ENCODE measurements at places on chromosomes 4 and X. TPM values are rescaled to one million over a fixed set of nuclear protein-coding genes. Genes with fewer than 3 reads are reported as not detected.

SLITRK4 gene
- not detected for total RNA-seq

FOXP3 gene
- 11.2 TPM for total RNA-seq

SMIM10L2A gene
- total RNA-seq, result 0.48 TPM

LEF1 gene
- 53.2 TPM for total RNA-seq

DNA sequence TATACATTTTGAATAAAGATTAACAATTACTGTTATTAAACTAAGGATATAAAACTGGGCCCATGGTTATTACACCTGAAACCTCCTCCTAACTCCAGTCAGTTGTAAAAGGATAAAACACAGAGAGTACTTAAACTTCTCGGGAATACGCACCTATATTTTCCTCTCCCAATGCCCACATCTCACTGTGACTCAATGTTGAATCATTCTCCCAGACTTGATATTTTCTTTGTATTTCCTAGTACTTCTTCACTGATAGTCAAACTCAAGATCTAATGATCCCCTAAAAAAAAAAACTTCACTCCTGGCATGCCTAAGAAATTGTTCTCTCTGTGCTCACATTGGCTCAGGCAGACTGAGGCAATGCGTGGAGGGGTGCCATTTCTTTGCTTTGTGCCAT lies 212.5 kb upstream of the DKK2 start:
- DNase-seq, result no peak
- no peak overlapping the region for H3K27ac ChIP-seq
- no peaks in the 10 kb centered on the region for H3K36me3 ChIP-seq
- H3K27me3 ChIP-seq, result no peaks in the 10 kb centered on the region

GRCh38 chr4:18366892-18367291 lies 345.3 kb upstream of the LCORL start:
- H3K27ac ChIP-seq, result no peak overlapping the region
- no peak overlapping the region for H3K4me3 ChIP-seq
- peaks cover 4% of the 10 kb centered on the region for H3K27me3 ChIP-seq
- H3K4me1 ChIP-seq, result no peaks in the 10 kb centered on the region

GRCh38 chr4:119081943-119082342 lies 53.7 kb upstream of the MYOZ2 start:
- no peaks in the 10 kb centered on the region for H3K27me3 ChIP-seq
- H3K4me3 ChIP-seq, result no peak overlapping the region
- DNase-seq, result no peak
- H3K27ac ChIP-seq, result no peak overlapping the region
- no peaks in the 10 kb centered on the region for H3K36me3 ChIP-seq

DNA sequence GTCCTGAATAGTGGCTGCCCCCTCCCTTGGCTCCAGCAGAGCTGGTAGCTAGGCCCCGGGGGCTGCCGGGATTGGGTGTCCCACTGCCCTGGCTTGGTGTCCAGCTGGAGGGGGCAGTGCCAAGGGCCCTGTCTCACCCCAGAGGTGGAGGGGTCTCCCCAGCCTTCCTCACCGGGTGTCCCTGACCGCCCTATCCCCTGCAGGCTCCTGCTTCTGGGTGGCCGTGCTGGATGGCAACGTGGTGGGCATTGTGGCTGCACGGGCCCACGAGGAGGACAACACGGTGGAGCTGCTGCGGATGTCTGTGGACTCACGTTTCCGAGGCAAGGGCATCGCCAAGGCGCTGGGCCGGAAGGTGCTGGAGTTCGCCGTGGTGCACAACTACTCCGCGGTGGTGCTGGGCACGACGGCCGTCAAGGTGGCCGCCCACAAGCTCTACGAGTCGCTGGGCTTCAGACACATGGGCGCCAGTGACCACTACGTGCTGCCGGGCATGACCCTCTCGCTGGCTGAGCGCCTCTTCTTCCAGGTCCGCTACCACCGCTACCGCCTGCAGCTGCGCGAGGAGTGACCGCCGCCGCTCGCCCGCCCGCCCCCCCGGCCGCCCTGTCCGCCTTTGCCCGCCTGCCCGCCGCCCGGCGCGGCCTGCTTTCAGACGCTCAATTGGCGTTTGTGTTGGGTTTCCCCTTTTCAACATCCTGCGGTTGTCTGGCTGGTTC lies 4.6 kb downstream of the NAT8L start:
- H3K4me3 ChIP-seq, result no peak overlapping the region
- no peak overlapping the region for H3K27ac ChIP-seq
- H3K36me3 ChIP-seq, result no peaks in the 10 kb centered on the region
- no peaks in the 10 kb centered on the region for H3K4me1 ChIP-seq
- DNase-seq, result no peak

GRCh38 chr4:7655511-7656243 lies 220.9 kb upstream of the PSAPL1 start:
- no peak for DNase-seq
- H3K27me3 ChIP-seq, result no peaks in the 10 kb centered on the region
- H3K4me1 ChIP-seq, result peaks cover 21% of the 10 kb centered on the region
- H3K27ac ChIP-seq, result no peak overlapping the region

- H3K27ac ChIP-seq, result no peak overlapping the region
- H3K4me3 ChIP-seq, result no peak overlapping the region
- no peak for DNase-seq
Measured at GRCh38 chr4:155777971-155778735, 19.3 kb downstream of the GUCY1B1 start.

DNA sequence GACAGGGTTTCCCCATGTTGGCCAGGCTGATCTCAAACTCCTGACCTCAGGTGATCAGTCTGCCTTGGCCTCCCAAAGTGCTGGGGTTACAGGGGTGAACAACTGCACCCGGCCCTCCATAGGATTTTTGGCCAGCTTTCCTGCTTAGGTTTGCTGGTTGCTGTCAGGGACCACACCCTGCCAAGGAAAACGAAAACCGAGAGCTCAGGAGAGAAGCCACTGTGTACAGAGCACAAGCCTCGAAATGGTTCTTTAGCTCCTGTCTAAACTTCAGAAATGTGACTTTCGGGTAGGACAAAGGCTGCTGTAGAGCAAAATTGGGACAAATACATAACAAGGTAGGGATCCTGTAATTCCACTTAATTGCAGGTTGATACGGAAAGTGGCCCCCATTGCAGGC lies 146.3 kb upstream of the ATP6AP2 start:
- H3K27me3 ChIP-seq, result no peaks in the 10 kb centered on the region
- H3K36me3 ChIP-seq, result no peaks in the 10 kb centered on the region
- H3K4me1 ChIP-seq, result no peaks in the 10 kb centered on the region
- no peak for DNase-seq
- no peak overlapping the region for H3K4me3 ChIP-seq

DNA sequence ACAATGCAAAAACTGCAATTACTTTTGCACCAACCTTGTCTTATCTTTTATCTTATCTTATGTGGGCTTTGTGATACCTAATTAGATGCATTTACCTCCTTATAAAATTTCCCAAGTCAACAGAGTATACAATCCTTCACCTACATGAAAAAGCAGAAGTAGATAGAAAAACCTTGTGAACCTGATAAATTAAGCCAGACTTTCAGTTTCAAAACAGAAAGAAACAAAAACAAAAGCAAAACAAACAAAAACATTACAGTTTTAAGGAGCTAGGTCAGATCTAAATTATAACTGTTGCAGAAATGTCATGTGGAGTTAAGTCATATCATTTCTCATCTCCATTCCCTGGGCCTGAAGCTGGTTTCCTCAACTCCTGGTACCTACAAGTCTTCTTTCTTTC lies 24.9 kb upstream of the CXXC4 start:
- DNase-seq, result no peak
- no peaks in the 10 kb centered on the region for H3K36me3 ChIP-seq
- no peak overlapping the region for H3K27ac ChIP-seq
- no peak overlapping the region for H3K4me3 ChIP-seq

GRCh38 chr4:66300336-66300934 lies 630.1 kb upstream of the EPHA5 start:
- no peak for DNase-seq
- no peak overlapping the region for H3K27ac ChIP-seq
- no peaks in the 10 kb centered on the region for H3K4me1 ChIP-seq
- H3K4me3 ChIP-seq, result no peak overlapping the region
- no peaks in the 10 kb centered on the region for H3K36me3 ChIP-seq

- H3K27me3 ChIP-seq, result no peaks in the 10 kb centered on the region
- DNase-seq, result no peak
- no peak overlapping the region for H3K4me3 ChIP-seq
- no peak overlapping the region for H3K27ac ChIP-seq
Measured at GRCh38 chr4:28822163-28822562, 1898.0 kb upstream of the PCDH7 start.

- no peaks in the 10 kb centered on the region for H3K27me3 ChIP-seq
- H3K4me3 ChIP-seq, result no peak overlapping the region
- H3K36me3 ChIP-seq, result no peaks in the 10 kb centered on the region
- peaks cover 29% of the 10 kb centered on the region for H3K4me1 ChIP-seq
Measured at GRCh38 chrX:136549226-136549625, 17.2 kb downstream of the VGLL1 start.

DNA sequence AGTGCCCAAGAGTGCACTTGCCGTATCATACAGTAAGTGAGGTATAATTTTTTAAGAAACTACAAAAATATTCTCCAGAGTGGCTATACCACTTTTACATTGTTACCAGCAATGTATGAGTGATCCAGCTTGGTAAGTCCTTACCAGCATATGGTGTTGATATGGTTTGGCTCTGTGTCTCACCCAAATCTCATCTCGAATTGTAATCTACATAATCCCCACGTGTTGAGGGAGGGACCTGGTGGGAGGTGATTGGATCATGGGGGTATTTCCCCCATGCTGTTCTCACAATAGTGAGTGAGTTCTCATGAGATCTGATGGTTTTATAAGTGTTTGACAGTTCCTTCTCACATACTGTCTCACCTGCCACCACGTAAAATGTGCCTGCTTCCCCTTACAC lies 44.8 kb downstream of the RBMX start:
- H3K27ac ChIP-seq, result no peak overlapping the region
- DNase-seq, result no peak
- H3K36me3 ChIP-seq, result no peaks in the 10 kb centered on the region
- no peaks in the 10 kb centered on the region for H3K27me3 ChIP-seq
- H3K4me1 ChIP-seq, result no peaks in the 10 kb centered on the region
- no peak overlapping the region for H3K4me3 ChIP-seq

GRCh38 chr4:73674451-73674919 lies 54.2 kb upstream of the RASSF6 start:
- no peak overlapping the region for H3K27ac ChIP-seq
- no peaks in the 10 kb centered on the region for H3K36me3 ChIP-seq
- H3K4me1 ChIP-seq, result no peaks in the 10 kb centered on the region

- peak overlapping the region; percentile 75 for H3K4me3 ChIP-seq
- H3K27ac ChIP-seq, result peak overlapping the region; percentile 86
- H3K36me3 ChIP-seq, result no peaks in the 10 kb centered on the region
- no peaks in the 10 kb centered on the region for H3K27me3 ChIP-seq
Measured at GRCh38 chrX:119605464-119606279, 552 bp downstream of the NKRF start.

DNA sequence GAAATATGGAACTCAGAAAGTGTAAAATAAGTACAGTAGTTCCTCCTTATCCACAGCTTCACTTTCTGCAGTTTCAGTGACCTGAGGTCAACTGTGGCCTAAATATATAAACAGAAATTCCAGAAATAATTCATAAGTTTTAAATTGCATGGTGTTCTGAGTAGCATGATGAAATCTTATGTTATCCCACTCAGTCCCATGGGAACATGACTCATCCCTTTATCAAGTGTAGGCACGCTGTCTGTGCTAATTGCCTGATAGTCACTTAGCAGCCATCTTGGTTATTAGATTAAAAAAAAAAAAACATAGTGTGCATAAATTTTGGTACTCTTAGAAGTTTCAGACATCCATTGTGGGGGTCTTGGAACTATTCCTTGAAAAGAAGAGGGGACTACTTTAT lies 983.4 kb upstream of the ADGRL3 start:
- H3K27ac ChIP-seq, result no peak overlapping the region
- no peak overlapping the region for H3K4me3 ChIP-seq
- no peaks in the 10 kb centered on the region for H3K4me1 ChIP-seq
- no peak for DNase-seq
- H3K27me3 ChIP-seq, result no peaks in the 10 kb centered on the region

Data from CD8-positive, alpha-beta memory T cell (primary cell).